Activated naive CD8-positive, alpha-beta T cell treated with anti-CD3 and anti-CD28 coated beads, Interleukin-2, amount 10 ng/mL, durations not matched to agents 7 days and 5 days (primary cell): ENCODE measurements at places on chromosomes 1 and 21. TPM values are rescaled to one million over a fixed set of nuclear protein-coding genes. Genes with fewer than 3 reads are reported as not detected.
A peak's percentile ranks its signal among the peaks of the same experiment; 100 is the strongest.

NBPF6 gene
- total RNA-seq = not detected

GRCh38 chr1:155725142-155725541 lies 36.3 kb downstream of the DAP3 start:
- DNase-seq = no peak
- no peak overlapping the region for H3K27ac ChIP-seq
- H3K4me1 ChIP-seq = no peaks in the 10 kb centered on the region
- H3K4me3 ChIP-seq = no peak overlapping the region

DMRTA2 gene
- not detected for total RNA-seq

TFF3 gene
- not detected for total RNA-seq

GRCh38 chr1:44016041-44016889 lies 15.0 kb downstream of the SLC6A9 start:
- H3K27ac ChIP-seq = no peak overlapping the region
- H3K4me1 ChIP-seq = peaks cover 10% of the 10 kb centered on the region
- DNase-seq = no peak
- peaks cover 3% of the 10 kb centered on the region for H3K27me3 ChIP-seq

WDR26 gene
- 92.0 TPM for total RNA-seq

RGS8 gene
- not detected for total RNA-seq

CCSAP gene
- 10.8 TPM for total RNA-seq

DNA sequence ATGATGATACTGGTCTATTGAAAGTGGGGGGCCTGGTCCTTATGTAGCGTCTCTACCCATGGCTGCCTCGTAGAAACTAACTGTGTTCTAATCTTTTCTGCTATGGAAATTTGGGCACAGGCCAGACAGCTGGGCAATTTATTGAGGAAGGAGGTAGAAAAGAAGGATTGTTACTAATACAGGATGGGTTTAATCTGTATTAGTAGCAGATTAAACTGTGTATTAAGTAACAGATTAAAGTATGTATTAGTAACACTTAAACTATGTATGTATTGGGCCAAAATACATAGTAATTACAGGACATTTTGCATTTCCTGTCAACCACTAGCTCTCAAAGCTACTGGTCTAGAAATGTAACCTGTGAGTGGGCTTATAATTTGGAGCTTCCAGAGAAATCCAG lies 142.0 kb downstream of the MAST2 start:
- H3K27me3 ChIP-seq = no peaks in the 10 kb centered on the region
- no peaks in the 10 kb centered on the region for H3K4me1 ChIP-seq
- H3K27ac ChIP-seq = no peak overlapping the region
- peaks cover 6% of the 10 kb centered on the region for H3K36me3 ChIP-seq

TEDDM1 gene
- total RNA-seq = not detected

DNA sequence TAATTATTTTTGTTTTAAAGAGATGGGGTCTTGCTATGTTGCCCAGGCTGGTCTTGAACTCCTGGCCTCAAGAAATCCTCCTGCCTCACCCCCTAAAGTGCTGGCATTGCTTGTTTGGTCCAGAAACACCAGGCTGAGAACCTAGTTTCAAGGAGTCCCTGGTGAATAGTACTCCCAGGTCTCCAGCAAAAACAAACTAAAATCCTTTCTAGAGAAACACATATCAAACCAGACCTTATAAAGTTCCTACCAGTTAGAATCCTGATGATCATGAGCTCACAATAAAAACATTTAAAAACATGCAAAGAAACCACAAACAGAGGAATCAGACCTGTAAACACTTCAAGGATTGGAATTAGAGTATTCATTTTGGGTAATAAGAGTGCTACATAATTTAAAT lies 34.4 kb upstream of the PADI1 start:
- H3K27ac ChIP-seq = no peak overlapping the region
- peaks cover 9% of the 10 kb centered on the region for H3K27me3 ChIP-seq
- H3K4me3 ChIP-seq = no peak overlapping the region
- DNase-seq = no peak
- H3K4me1 ChIP-seq = peaks cover 2% of the 10 kb centered on the region
- no peaks in the 10 kb centered on the region for H3K36me3 ChIP-seq

MCOLN2 gene
- 19.9 TPM for total RNA-seq

GRCh38 chr1:172180501-172181285 lies 239.8 kb upstream of the C1orf105 start:
- no peaks in the 10 kb centered on the region for H3K36me3 ChIP-seq
- DNase-seq = peak; percentile 50
- no peaks in the 10 kb centered on the region for H3K27me3 ChIP-seq

CA6 gene
- total RNA-seq = 37.3 TPM

DNA sequence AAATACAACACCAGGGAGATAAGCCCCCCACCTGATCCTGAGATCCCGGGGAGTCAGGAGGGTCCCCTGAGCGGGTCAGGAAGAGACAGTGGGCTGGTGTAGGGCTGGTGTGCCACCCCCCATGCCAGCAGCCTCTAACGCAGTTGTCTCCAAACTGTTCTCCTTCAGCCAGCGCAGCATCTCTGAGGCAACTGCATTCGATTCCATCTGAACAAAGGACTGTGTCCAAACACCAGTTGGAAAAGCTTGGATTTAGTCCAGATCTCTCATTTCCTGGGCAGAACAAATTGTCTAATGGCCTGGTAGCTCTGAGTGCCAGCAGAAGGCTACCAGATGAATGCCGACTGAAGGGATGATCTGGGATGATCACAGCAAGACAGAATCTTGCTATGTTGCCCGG lies 44.1 kb upstream of the EIF4G3 start:
- peaks cover 19% of the 10 kb centered on the region for H3K36me3 ChIP-seq
- no peak for DNase-seq
- no peaks in the 10 kb centered on the region for H3K27me3 ChIP-seq
- no peak overlapping the region for H3K27ac ChIP-seq

GRCh38 chr21:26032263-26032662 lies 138.3 kb downstream of the APP start:
- H3K27me3 ChIP-seq = no peaks in the 10 kb centered on the region
- no peak for DNase-seq
- H3K4me1 ChIP-seq = peaks cover 14% of the 10 kb centered on the region
- no peak overlapping the region for H3K27ac ChIP-seq
- no peaks in the 10 kb centered on the region for H3K36me3 ChIP-seq
- H3K4me3 ChIP-seq = no peak overlapping the region

WNT9A gene
- 0.09 TPM for total RNA-seq

GRCh38 chr1:4837752-4838151 lies 183.3 kb downstream of the AJAP1 start:
- H3K27ac ChIP-seq = no peak overlapping the region
- no peaks in the 10 kb centered on the region for H3K4me1 ChIP-seq
- H3K36me3 ChIP-seq = no peaks in the 10 kb centered on the region
- peaks cover 2% of the 10 kb centered on the region for H3K27me3 ChIP-seq
- H3K4me3 ChIP-seq = no peak overlapping the region

DNA sequence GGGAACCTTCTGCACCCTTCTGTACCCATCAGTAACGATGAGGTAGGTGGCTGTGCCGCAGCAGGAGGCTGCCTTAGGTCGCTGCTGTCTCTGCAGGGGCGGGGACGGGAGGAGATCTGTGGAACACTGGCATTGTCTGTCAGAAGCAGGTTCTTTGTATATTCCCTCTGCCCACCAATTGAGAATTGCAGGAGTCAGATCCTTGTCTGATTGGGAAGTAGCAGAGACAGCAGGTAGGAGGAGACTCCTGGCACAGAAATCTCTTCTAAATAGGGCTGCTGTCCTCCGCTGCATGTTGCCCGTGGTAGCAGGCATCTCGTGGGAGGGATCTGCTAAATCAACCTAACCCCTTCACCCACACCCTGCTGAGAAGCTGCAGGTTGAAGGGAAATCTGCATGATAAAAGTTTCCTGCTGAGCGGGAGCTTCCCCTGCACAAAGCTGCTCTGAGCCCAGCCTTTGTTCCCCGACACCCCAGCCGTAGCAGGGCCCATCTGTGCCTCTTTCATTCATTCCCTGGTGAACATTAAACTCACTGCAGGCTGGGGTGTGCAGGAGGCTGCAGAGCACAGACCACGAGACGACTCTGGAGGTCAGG lies 15.9 kb downstream of the SARS1 start:
- H3K27ac ChIP-seq = no peak overlapping the region
- peaks cover 19% of the 10 kb centered on the region for H3K36me3 ChIP-seq
- no peak for DNase-seq
- no peak overlapping the region for H3K4me3 ChIP-seq

GRCh38 chr1:43402089-43402865 lies 12.6 kb downstream of the SZT2 start:
- no peak for DNase-seq
- H3K36me3 ChIP-seq = peaks cover 24% of the 10 kb centered on the region
- H3K4me1 ChIP-seq = peaks cover 5% of the 10 kb centered on the region
- no peaks in the 10 kb centered on the region for H3K27me3 ChIP-seq
- H3K4me3 ChIP-seq = no peak overlapping the region

ACAP3 gene
- 86.3 TPM for total RNA-seq

DNA sequence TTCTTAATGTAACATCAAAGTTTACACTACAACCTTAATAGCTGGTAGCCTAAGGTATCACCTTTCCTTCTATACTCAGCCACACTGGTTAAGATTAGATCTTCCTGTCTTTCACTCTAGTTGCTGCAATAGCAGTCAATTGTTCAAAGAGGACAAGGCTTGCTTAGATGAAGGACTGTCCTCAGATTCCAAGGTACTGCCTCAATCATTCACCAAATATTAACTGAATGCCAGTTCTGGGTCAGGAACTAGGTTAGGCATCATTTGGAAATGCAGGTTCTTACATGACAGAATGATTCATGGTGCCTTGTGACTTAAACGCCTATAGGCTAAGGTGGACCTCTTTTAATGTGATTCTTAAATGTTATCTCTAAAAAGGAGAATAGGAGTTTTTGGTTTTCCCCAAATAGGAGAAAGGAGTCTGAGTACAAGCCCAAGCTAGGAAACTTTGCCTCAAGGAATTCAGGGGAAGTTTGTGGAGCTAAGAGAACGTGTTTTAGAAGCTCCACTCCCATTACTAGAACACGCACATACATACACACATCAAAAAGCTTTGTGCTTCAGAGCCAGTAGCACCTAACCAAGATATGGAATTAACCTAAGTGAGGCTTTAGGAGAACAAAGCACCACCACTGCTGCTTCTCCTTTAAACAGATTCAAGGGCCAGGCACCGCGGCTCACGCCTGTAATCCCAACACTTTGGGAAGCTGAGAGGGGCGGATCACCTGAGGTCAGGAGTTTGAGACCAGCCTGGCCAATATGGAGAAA lies 8.5 kb upstream of the WDR47 start:
- no peak for DNase-seq
- H3K4me1 ChIP-seq = no peaks in the 10 kb centered on the region
- H3K4me3 ChIP-seq = no peak overlapping the region
- H3K36me3 ChIP-seq = no peaks in the 10 kb centered on the region

DNA sequence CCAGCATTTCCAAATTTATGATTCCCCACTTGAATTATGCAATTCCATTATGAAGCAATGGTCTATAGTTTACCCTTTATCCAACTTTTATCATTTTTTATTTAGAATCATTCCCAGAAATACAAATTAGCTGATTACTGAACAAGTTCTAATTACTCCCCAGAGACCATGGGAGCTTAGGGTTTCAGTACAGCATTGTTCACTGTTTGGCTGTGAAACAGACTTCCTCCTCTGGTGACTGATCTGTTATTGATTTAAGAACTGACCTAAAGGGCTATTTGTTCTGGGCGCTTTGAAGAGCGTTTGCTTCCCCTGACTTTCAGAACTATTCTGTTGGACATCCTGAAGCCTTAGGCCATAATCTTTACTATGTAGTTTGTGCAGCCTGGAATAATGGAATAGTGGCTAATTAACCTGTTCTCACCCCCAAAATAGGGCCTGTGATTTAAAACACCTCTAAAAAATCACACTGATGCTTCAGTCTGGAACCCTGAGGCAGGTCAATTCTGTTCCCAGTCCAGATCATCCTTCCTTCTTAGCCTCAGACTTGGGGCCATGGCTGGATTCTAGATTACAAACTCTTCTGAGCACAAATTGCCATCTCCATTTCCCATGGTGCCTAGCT lies 58.7 kb downstream of the ALG14 start:
- no peak overlapping the region for H3K27ac ChIP-seq
- H3K27me3 ChIP-seq = no peaks in the 10 kb centered on the region
- no peaks in the 10 kb centered on the region for H3K36me3 ChIP-seq

DNA sequence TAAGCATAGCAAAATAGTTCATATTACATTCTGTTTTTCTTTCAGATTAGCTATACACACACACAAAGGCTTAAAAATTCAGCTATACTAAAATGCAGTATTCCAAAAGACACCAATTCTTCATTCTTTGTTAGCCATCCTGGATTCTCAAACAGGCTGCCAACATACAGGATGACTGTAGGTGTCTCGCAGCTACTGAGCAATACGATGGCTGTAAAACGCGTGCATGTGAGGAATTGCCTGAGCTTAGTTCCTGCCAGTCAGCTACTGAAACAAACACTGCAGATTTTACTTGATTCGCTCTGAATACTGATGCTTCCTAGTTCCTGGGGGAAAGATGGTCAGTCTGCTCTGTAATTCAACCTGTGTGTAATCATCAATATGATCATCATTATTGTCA lies 24.7 kb upstream of the HMGN1 start:
- peaks cover 19% of the 10 kb centered on the region for H3K27me3 ChIP-seq
- H3K4me3 ChIP-seq = no peak overlapping the region
- H3K36me3 ChIP-seq = no peaks in the 10 kb centered on the region
- no peak for DNase-seq
- H3K27ac ChIP-seq = no peak overlapping the region

DMRTB1 gene
- total RNA-seq = not detected

GRCh38 chr1:159239551-159240220 lies 35.0 kb downstream of the ACKR1 start:
- H3K27me3 ChIP-seq = peaks cover 8% of the 10 kb centered on the region
- no peaks in the 10 kb centered on the region for H3K36me3 ChIP-seq
- DNase-seq = no peak

DNA sequence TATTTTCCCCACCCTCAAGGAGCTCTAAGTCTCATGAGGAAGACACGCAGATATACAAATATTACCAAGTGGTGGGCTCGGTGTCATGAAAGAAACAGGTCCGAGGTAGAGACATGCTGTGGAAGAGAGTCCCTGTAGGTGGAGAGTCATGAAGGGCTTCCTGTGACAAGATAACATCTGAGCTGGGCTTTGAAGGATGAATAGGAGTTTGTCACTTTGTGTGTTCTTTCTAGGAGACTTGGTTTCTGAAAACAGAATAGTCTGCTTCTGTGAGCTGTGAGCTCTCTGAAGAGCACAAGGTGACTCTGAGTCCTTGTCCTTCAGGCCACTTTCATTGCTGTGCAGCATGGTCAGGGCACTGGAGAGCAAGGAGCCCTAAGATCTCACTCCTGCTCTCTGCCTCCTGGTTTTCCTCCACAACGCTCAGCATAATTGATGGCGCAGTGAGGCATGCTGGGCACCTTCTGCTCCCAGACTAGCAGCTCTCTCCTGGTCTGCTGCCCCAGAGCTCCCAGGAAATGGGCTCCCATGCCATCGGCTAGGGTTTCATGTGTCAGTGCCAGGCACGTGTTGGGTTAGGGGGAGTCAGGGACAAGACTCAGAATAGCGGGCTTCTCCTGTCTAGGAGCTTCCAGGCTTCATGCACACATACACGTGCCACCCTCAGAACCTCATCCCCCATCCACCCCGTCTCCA lies 209.9 kb upstream of the CSF3R start:
- no peaks in the 10 kb centered on the region for H3K36me3 ChIP-seq
- no peaks in the 10 kb centered on the region for H3K4me1 ChIP-seq
- H3K27me3 ChIP-seq = peaks cover 5% of the 10 kb centered on the region
- no peak overlapping the region for H3K4me3 ChIP-seq
- no peak for DNase-seq

ZC3H12A gene
- 31.0 TPM for total RNA-seq

- no peaks in the 10 kb centered on the region for H3K36me3 ChIP-seq
- H3K27ac ChIP-seq = no peak overlapping the region
Observed at GRCh38 chr1:201039418-201039817, 15.9 kb upstream of the KIF21B start.

SPTA1 gene
- not detected for total RNA-seq

- peaks cover 38% of the 10 kb centered on the region for H3K4me1 ChIP-seq
- H3K4me3 ChIP-seq = no peak overlapping the region
- H3K27ac ChIP-seq = no peak overlapping the region
Observed at GRCh38 chr1:41745022-41745421, 173.7 kb downstream of the HIVEP3 start.

ENO1 gene
- total RNA-seq = 2,428 TPM
